ENCODE measurements at places on chromosomes 2 and 18. TPM values are rescaled to one million over a fixed set of nuclear protein-coding genes. Genes with fewer than 3 reads are reported as not detected.

DNA sequence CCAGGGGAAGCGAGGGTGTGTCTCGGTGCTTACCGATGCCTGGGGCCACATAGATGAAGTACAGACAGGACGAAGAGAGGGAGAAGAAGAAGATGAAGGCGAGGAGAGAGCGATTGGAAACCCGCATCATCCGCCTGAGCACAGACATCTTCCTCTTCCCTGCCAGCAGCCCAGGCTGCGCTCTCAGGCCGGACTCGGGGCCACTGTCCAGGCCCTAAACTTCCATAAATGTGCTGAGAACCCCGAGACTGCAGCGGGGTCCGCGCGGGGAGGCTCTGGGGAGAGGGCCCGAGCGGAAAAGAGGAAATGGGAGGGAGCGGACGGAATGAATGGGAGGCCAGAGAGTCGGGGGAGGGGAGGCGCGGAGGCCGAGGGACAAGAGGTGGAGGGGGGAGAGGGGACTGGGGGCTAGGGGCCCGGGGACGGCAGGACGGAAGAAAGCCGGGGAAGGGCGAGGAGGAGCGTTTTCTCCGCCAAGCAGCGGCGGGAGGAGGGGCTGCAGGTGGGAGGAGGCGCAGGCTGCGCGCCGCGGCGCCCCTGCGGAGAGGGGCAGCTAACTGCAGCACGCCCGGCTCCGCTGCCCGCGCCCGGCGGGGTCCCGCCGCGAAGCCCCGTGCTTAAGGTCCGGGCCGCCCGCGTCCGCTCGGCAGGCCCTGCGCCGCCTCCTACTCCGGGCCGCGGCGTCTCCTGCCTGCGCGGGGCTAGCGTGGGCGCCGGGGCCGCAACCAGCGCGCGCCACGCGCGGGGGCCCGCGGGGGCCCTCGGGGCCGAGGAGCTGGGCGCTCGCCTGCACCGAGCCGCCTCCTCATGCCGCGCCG lies at the start of gene B4GALT6:
TSS of gene B4GALT6 (minus strand) at position 303 of the 818 bp plus-strand sequence. CDS start at position 148, 155 bp downstream.
- DNase-seq, result peak; percentile 36
- H3K4me3 ChIP-seq, result peak within 1 kb of the TSS; percentile 57
- H3K27me3 ChIP-seq, result no peaks in the 10 kb centered on the region
- peaks cover under 1% of the 10 kb centered on the region for H3K4me1 ChIP-seq
- no peaks in the 10 kb centered on the region for H3K36me3 ChIP-seq
- peak within 1 kb of the TSS; percentile 87 for H3K27ac ChIP-seq

DNA sequence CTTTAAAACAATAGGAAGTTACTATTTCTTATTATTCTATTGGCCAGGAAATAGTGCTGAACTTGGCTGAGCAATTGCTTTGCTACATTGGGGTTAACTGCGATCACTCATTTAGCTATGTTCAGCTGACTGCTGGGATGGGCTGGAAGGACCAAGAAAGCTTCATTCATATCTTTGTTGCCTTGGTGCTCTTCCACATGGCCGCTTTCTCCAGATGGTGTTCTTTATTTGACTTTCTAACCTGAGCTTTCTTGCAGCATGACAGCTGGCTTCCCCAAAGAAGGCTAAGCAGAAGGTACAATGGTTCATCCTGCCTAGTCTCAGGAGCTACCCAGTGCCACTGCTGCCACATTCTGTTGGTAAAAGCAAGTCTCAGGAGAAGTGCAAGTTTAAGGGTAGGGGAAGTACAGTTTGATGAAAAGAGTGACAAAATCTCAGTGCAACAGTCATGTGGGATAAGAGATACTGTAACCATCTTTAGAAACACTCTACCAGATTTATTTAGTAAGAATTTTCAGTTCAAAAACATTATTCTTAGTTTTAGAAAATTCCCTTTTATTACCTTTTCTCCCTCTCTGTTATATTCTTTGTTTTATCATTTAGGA lies 180.6 kb upstream of the RBMS1 start:
- no peaks in the 10 kb centered on the region for H3K27me3 ChIP-seq
- H3K27ac ChIP-seq, result no peak overlapping the region
- no peak for DNase-seq
- no peaks in the 10 kb centered on the region for H3K36me3 ChIP-seq

AGAP1 gene
- polyA plus RNA-seq, result 6.8 TPM

GBX2 gene
- not detected for polyA plus RNA-seq

CCDC150 gene
- polyA plus RNA-seq, result 1.4 TPM
